ENCODE measurements at places on chromosomes 4 and X.

DNA sequence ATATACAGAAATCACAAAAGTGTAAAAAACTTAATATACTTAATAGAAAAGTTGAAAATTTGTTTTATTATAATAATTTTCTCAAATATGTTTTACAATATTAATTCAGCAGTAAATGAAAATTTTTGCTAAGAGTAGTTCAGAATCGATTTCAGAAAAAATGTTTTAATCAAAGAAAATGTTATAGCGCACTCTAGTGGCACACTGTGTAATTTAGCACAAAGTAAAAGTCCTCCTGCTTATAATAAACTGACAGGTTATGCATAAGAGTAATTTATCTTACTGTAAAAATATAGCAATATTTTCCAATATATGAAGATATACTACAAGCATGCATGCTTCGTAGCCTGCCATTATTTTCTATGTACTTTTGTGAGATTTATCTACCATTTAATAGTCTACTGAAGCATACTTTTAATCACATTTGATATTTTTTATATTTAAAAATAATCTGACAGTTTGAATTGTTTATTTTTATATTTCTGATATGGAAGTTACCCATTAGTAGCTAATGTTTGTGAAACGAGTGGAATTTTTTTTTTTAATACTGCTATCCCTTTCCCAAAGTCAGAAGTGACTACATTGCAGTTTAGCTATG is 217.9 kb upstream of the KLHL4 start:
- peak; percentile 3 for DNase-seq

DNA sequence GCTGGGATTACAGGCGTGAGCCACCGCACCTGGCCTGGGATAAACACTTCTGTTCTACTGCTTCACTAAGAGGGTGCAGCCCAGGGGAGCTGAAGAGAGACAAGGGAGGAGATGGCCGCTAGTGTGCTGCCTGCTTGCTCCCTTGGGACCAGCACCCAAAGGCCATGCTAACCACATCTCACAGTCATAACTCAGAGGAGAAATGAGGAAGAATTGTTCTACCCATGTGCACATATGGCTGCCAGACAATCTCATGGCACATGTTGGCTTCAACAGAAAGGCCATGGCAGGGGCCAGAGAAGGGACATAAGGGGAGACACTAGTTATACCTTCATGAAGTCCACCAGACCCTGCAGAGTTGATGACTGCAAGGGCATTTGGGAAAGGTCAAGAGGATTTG is 22.4 kb downstream of the CLDN22 start:
- no peak for DNase-seq

DNA sequence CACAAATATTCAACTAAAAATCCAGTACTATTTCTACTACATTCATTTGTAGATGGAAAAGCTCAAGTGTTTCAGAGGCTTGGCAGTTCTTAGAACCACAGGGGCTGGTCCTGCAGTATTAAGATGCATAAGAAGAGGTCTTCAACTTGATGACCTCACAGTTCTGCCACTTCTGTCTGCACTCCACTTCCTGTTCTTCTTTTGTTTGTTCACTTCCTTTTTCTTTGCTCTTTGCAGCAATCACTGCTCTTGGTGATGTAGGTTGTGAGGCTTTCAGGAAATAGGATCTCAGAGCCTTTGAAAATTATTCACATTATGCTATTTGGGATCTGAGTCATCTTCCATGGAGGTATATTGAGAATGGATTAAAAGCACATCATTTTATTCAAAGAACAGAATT is 602.0 kb upstream of the CPEB2 start:
- DNase-seq = no peak

DNA sequence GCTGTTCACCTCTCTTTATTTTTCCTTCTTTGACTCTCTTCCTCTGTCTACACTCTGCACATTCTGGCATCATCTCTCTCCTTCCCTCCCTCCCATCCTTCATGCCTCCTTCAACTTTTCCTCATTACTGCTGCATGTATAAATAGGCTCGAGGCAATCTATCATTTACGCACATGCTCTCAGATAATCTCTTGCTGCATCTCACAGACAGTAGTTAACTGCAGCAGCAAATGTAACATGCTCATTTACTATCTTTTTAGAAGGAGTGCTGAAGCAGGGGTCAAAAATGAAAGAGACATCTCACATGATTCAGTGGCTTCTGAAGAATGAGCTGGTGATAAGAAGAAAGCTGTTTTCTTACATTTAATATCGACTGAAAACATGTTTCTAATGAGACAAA is 127.7 kb downstream of the RASL11B start:
- no peak for DNase-seq

DNA sequence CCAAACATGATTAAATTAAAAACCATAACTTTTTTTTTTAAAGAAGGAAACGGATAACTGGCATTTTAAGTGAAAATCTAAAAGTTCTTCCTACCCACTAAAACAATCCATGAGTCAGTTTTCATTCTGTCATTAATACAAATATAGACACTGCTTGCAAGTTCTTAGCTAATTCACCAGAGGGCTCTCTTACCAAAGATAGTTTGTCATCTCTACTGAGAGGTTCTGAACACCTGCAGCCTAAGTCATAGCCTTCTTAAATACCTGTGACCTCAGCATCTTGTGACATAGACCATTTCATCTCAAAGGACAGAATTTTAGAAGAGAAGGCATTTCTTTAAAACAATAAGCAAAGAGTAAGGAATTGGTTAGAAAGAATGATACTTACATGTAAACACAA is 65.3 kb upstream of the FAM120C start:
- DNase-seq = no peak

- no peak for DNase-seq
These were observed 214.6 kb upstream of the MAB21L2 start for GRCh38 chr4:150367326-150367725.
